Germinal center (tissue), 1 donor: ENCODE measurements at places on chromosomes 1 and 21.

DNA sequence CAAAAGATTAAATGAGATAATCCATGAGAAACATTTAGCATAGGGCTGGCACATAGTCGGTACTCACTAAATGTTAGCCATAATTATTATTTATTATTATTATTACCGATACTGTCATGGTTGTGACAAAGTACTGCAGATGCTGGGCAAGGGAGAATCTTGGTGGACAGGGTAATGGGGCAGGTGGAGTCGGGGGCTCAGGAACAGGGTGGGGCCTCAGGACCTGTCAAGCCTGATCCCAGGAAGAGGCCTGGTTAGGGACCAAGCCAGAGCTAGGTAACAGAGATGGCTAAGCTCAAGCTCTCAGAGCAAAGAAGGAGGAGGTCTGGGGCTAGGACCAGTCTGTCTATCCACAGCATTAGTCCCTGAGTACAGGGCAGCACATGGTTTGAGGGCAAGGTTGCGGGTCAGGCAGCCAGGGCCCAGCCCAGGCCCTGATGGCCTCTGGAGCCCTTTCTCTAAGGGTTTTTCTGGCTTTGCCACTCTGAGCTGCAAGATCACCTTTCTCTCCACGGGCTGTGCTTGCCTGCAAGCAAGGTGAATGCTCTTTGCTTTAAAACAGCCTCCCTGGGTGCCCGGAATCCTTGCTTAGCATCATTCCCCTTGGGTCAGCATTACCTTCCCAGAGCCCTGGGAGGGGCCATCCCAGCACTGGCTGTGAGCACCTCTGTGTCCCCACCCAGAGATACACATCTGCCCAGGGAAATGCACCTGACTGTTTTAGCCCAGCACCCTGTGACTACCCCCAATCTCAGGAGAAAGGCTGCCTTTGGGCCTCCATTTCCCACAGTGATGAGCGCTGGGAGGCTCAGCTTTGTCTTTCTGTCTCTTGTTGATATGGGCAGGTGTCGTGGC, 572.0 kb downstream of the PTPRU start:
- DNase-seq, result no peak

DNA sequence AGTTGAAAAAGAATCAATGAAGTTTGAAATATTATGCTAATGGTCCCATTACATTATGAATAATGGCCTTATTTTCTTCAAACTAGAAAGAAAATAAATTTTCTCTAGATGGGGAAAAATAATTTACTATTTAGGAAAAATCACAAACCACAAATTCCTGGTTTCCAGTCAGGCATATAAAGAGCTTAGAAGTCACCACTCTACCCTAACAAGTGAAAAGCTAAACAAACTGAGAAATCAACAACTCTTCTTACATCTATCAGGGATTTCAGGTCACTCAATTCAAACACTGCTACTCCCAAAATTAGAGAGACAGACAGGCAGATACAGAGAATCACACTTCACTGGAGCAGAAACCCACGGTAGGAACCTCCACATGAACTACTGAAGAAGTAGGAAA, 82.1 kb upstream of the LRRC7 start:
- no peak for DNase-seq

- DNase-seq, result no peak
Observed at GRCh38 chr1:67458663-67459062, 28.5 kb upstream of the SERBP1 start.

DNA sequence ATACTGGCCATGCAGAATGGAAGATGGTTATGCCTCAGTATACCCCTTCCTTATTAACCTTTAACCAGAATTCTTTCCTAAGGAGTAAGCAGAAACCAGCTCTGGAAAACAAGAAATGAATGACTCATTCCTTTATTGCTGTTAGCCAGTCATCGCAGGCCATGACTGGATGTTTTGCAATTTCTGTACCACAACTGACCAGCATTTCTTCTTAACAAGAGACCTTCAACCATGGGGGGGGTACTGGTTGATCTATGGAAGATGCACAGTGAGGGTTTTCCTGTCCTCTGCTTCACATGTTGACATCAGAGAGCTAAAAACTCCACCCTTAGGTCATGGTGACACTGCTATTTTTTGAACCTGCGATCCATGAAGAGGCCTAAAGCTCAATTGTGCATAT, 28.0 kb upstream of the RNF2 start:
- DNase-seq, result no peak

DNA sequence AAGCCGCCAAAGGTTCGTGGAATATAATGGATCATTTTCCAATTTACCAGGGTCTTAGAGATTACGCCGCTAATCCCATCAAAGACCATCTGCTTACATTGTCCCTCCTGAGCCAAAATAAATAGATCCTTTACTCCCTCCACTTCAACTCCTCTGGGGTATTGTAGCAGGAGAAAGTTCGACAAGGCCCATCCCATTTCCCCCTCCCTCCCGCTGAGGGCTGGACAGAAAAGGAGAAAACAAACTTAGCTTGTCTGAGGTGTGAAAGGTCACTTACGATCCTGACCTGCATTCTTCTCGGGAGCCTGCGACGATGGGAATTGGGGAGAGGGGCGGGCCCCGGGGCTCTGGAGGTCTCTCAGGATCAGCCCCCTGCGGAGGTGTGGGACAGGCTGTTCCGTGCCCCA, 60.8 kb downstream of the MEF2D start:
- DNase-seq, result no peak
